ENCODE measurements at places on chromosomes 11 and 22. TPM values are rescaled to one million over a fixed set of nuclear protein-coding genes. Genes with fewer than 3 reads are reported as not detected.

DNA sequence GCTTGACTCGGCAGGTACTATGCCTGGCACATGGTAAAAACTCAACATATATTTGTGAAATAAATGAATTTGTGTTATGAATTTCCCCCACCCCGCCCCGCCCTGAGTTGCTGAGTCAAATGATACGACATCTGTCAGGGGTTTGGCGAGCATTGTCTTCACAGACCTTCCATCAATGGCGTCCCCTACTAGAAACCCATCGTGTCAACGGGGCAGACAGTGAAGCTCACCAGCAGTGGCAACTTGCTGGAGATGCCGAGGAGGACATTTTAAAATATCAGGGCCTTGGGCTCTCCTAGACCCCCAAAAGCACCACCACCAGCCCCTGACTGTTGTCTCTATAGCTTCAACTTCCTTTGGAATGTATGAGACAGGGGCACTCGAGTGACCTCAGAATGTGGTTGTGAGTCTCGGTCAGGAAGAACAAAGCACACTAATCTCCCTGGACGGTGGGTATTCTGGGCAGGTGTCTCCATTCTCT is 761 bp upstream of the NXF1 start:
- no peak for DNase-seq

DNA sequence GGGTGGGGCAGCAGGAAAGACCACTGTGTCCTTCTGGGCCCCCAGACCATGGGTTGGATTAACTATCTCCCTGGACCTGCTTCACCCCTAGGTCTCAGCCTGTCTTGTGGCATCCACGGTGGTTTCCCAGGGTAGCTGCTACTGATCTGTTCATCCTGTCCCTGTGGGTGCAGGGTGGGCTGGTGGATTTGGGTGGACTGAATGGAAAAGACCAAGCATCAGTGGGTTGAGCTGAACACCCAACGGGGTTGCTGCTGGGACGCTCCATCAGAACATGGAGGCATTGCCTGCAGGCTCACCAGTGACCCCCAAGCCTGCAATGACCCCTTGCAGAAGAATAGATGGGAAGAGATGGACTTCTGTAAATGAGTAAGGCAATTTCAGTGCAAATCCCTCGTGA is 812.1 kb downstream of the TBC1D22A start:
- DNase-seq, result no peak

DNA sequence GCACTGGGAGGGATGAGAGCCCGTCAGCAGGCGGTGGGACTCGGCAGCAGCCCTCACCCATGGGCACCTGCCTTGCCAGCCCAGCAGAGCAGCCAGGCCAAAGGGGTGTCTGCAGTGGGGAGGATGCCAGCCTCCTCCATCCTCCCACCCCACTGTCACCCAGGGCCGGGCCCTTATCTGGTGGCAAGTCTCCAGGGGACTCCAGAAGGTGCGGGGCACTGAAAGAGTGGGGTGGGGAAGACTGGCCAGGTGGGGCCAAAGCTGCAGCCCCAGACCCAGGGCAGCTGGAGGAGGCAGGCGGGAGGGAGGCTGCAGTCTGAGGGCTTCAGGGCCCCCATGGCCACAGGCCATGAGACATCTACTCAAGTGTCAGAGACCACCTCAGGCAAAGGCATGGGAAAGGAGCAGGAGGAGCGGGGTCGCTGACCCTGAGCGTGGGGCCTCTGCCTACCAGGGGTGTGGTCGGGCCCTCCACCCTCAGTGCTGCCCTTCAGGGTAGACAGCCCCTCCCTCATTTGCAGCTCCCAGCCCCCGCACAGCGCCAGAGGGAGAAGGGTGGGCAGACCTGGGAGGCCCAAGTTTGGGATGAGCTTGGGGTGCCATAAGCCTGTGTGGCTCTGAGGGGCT is 3.5 kb downstream of the DGCR6L start:
- no peak for DNase-seq

The SHISA8 gene
- total RNA-seq, result not detected

The MS4A6E gene
- total RNA-seq, result not detected

The C1QTNF4 gene
- not detected for total RNA-seq

The ANGPTL5 gene
- total RNA-seq, result 0.09 TPM
